ENCODE measurements at places on chromosomes 2 and 18.

GRCh38 chr2:71665168-71666093 lies 212.1 kb downstream of the DYSF start:
- DNase-seq = no peak

DNA sequence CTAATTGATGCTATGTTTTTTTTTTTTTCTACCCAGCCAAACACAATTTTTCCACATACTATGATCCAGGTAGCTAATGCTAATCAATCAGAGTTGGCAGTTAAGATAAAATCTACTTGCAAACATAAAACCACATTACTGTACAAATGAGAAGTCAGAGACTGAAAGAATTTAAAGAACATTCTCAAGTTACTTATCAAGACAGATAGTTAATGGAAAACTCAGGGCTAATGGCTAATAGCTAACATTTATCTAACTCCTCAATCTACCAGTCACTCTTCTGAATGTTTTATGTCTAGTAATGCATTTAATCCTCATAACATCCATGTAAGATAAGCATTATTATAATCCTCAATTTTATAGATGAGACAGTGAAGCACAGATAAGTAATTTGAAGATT lies 537.6 kb upstream of the SETBP1 start:
- no peak for DNase-seq

DNA sequence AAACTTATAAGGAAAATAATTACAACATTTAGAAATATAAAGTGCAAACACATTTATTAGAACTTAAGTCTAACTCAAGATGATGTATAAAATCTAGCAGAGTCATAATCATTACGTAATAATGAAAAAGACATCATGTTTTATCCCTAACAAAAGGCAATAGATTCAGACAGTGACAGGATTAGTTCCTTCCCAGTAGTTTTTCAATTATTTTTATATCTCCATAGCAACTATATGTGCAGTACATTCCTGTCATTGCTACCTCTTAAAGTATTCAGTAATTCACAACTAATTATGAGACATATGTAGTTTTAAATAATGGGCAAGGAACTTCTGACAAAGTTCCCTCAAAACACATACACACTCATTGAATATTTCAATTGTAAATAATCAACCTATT lies 687.9 kb downstream of the CCDC85A start:
- DNase-seq = no peak

GRCh38 chr2:73998451-73998850 lies 13.7 kb downstream of the TET3 start:
- no peak for DNase-seq

- DNase-seq = no peak
These were observed 434.4 kb downstream of the TNS1 start for GRCh38 chr2:217568289-217568971.

DNA sequence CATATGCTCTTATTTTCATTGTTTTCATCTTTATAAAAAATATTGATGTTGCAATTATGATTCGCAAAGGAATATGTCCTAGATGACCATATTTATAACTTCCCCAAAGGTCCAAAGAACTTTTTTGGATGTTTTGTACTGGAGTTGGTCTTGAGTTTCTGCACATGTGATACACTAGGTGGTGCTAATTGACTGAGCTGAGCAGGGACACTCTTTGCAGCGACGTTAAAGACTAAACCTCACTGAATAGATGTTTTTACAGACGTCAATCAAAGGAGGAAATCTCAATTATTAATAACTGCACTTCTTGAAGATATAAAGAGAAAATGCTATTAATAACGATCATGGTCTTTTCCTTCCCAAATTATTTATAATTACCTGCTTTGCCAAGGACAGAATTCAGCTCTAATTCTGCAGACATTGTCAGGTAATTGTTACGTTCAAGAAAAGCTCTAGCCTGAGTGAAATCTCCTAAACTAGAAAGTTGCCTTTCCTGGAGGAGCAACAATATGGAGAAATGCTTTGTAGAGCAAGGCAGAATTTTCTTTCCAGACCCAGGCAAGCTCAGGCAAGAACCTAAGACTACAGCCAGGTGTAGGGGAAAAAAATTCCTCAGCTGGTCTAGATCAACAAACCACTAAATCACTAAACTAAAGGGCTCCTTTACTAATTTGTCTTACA lies 119.3 kb upstream of the RBBP8 start:
- DNase-seq = no peak

- DNase-seq = no peak
These were observed 13.9 kb upstream of the RBMS1 start for GRCh38 chr2:160507464-160507863.

DNA sequence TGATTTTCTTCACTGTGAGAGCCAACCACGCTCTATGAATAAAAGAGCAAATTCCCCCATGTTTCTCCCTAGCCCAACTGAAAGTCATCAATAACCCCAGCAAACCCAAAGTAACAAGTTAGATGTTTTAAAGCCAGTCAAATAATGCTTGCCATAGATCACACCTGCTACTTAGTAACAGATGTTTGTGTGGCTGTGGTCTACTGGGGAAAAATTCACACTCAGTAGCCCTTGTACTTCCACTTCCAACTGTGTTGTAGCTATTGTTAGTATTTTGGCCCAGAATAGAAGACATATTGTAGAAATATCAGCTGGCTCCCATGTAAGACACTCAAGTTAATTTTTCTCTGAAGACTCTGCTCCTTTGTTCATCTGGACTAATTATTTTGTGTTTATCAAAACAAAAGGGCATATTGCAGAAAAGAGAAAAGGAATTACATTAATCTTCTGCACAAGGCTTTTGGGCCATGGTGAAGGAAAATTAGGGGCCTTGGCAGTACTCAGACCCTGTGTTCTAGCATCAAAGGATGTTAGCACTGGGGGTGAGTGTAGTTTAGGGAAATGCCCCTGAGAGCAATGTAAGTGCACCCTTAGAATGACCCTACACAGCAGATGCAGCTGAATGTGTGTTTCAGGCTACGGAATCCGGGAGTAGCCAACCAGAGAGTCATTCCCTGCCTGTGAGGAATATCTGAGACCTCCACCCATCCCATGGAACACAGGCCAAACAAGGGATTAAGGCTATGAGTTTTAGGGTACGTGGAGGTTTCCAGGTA lies 521.9 kb downstream of the EPHA4 start:
- no peak for DNase-seq

- no peak for DNase-seq
These were observed 16.0 kb downstream of the TET3 start for GRCh38 chr2:74000666-74001065.

GRCh38 chr2:23537991-23538390 lies 153.0 kb downstream of the KLHL29 start:
- no peak for DNase-seq
